ENCODE measurements at places on chromosomes 11 and 22.

- DNase-seq = no peak
Observed at GRCh38 chr11:96748639-96749370, 359.0 kb downstream of the JRKL start.

DNA sequence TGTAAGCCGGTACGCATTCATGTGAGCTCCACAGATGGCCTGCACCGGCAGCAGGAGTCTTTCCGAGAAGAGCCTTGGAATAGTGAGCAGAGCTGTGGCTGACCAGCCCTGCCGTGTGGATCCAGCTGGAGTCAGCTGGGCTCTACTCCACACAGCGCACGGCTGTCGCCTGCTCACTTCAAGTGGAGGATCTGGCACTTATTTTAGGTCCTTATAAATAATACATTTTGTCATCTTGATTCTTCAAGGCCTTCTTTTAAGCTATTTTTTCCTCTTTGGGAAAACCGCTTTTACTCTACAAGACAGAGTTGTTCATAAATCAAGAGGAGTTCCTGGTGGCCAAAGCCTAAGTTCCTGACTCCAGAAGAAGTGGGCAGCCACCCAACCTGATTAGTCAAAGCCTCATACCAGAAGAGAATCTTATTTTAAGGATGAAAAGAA lies 93.8 kb downstream of the KCNC1 start:
- DNase-seq = no peak

DNA sequence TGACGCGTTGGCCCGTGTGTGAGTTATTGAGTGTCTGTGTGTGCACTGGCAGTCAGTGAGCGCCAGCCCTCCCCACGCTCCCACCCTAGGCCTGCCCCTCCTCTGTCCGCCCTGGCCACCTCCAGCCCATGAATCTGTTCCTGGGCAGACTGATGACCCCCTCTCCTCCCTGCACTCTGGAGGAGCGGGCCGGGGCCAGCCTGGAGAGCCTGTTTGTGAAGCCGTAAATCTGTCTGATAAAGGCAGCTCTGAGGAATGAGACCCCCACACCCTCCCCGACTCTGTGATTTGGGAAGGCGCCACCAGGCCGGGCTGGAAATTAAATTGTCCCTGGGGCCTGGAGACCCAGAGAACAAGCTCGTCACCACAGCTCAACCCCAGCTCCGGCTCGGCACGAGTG lies 8.6 kb downstream of the TSSC4 start:
- DNase-seq = no peak

- no peak for DNase-seq
Observed at GRCh38 chr22:48249713-48250268, 1487.3 kb downstream of the TBC1D22A start.

- DNase-seq = no peak
Observed at GRCh38 chr22:33400061-33400840, 342.1 kb upstream of the SYN3 start.

GRCh38 chr22:19503869-19504268 lies 20.3 kb downstream of the CLDN5 start:
- no peak for DNase-seq

- no peak for DNase-seq
Observed at GRCh38 chr11:79506734-79507344, 66.0 kb upstream of the TENM4 start.

DNA sequence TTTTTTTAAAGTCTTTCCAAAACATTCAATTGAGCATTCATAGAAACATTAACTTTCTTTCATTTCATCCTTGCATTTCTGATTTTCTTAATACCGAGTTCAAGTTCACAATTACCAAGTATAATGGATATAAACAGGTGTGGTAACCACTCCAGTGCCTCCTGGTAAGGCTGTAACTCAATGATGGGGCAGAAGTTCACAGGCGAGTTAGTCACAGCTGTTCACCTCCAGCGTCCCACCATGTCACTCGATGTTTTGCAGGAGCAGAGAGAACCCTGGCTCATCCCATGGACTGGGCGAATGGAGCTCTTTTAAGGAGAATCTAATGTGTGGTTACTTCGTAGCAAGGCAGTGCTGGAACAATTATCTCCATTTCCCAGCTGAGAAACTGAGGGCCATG lies 94.4 kb upstream of the ALX4 start:
- DNase-seq = no peak

DNA sequence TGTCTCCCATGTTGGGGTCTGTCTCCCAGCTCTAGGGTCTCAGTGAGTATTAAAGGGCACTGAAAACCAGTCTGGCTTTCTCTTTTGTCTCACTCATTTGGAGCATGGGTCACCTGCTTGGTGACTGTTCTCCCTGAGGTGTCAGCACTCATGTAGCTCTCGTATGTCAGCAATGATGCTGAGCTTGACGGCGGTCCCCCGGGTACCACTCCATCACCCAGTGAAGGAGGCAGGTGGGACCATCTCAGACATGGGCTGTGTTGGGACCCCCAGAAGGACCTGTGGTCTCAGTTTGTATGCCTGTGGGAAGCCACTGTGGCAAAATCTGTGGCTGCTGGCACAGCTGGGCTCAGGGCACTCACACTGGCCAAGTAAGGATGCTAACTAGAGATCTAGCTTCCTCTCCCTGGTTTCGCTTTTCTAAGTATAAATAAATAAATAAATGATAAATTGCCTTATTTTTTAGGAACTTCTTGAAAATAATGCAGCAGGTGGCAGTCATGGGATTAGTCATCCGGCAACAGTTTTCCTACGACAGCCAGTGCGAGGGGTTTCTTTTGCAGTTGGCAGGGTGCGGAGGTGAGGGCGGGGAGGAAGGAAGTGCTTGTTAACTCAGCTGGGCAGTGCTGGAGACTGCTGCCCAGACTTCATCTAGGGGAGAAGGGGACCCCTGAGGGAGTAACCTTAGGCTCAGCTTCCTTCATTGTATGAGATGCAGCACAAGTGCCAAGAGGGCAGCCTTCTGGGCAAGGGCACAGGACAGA lies 48.8 kb downstream of the OSBP2 start:
- DNase-seq = no peak

GRCh38 chr22:20235389-20235991 lies 32.6 kb downstream of the RTN4R start:
- no peak for DNase-seq

- no peak for DNase-seq
Observed at GRCh38 chr11:133993921-133994320, 37.2 kb upstream of the IGSF9B start.

- no peak for DNase-seq
Observed at GRCh38 chr11:109027851-109028250, 363.0 kb downstream of the DDX10 start.

DNA sequence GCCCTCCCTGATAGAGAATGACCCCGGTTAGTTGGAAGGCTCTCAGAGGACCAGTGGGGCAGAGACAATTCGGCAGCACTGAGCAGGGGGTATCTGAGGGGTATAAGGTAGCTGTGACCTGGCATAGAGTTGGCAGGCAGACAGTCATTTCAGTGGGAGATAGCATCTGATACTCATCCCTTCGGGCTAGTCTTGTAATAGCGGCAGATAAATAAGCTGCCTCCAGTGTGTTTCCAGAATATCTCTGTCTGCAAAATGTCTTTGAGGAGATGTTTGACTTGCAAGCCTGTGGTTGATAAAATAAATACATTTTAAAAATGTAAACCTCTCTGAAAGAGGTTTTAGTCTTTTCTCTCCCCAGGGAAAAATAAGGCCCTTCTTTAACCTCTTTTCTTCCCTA lies 54.2 kb downstream of the TEAD1 start:
- no peak for DNase-seq

DNA sequence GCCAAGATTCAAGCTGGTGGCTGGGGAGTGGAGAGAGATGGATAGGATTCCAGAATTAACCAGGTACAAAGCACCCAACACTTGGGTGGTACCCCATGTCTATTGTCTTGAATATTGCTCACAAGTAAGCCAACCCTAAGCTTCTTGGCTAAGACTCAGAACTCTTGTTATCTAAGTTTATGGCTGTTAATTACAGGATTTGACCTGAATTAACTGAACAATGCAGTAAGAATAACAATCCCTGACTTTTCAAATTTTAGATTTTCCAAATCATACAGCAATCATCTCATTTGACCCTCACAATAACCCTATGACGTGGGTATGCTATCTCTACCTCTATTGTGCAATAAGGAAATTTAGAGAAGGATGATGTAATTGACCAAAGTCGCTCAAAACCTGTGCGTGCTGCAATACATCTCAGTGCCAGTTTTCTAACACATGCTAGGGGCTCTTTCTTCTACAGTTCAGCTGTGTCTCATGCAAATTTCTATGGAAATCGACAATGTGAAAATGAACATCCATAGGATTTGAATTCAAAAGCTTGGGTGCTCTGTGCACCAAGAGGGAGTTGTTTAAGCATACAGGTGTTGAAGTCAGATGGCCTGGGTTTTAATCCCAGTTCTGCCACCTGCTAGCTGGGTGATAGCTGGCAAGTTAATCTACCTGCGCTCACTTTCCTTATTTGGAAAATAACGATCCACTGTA lies 40.1 kb upstream of the APLNR start:
- DNase-seq = no peak

DNA sequence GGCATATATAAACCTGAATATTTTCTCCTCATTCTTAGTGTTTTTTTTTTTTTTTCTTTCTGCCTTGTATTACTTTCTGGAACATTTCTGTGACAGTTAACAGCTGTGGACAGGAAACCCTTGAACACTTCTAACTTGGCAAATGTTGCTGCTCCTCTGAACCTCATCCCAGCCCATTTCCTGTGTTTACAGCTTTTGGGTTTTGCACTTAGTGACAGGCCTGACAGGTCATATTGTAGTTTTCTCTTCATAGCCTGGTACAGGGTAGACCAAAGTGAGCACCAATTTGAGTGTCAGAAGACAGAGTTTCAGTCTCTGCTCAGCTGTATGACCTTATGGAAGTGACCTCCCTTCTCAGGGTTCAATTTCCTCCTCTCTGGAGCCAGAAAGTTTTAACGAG lies 91.6 kb downstream of the STIM1 start:
- DNase-seq = no peak

DNA sequence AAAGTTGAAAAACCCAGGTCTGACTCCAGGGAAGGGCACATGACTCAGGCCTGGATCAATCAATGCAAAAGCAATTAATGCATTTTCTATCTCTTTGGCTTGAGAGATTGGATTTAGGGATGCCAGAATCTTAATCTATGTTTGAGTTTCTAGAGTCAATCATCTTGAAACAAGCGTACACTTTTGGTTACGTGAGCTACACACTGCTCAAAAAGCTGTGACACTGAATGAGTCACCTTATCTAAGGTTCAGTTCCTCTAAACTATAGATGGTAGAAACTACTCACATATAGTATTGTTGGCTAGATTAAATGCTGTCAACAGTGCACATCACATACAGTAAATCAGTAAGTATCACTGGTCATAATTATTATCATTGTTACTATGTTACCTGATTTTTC lies 24.2 kb downstream of the MRE11 start:
- DNase-seq = no peak

DNA sequence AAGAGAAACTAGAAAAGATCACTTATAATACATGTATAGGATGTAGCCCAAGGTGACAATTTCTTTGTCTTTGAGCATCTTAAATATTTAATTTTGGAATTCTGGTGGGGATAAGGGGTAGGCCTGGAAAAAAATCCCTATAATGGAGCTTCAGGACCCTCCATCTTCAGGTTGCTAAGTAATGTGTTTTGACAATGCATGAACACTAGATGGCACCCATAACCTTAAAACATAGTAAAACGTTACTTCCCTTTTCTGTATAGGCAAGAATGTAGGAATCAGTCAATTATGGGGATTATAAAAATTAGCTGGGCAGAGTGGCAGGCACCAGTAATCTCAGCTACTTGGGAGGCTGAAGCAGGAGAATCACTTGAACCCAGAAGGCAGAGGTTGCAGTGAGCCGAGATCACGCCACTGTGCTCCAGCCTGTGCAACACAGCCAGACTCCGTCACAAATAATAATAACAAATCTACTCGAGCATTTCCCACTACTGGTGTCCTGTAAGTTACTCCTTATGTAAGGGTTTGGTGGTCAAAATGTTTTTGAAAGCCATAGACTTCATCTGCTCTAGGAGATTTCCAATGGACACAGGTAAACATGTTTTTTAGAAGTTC lies 541.9 kb upstream of the CCDC90B start:
- no peak for DNase-seq

- DNase-seq = no peak
Observed at GRCh38 chr11:111409915-111410314, 30.8 kb upstream of the POU2AF1 start.

DNA sequence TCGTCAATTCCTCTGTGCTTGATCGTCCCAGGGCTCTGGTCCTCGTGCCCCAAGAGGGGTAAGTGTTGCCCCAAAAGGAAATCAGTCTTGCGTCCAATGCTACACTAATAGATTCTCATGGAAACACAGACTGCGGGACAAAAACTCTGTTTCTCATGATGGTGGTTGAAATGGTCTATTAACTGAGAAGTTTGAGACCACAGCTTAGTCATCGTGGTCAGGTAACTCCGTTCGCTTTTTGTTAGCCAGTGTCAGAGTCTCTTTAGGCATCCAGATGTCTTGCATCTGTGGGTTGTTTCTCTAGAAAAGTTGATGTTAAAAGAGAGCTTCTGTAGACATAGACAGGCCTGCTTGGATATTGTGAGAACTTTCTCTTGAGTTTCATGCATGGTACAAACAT lies 104.6 kb upstream of the SORL1-AS1 start:
- DNase-seq = no peak

GRCh38 chr11:84947970-84948580 lies 679.1 kb downstream of the DLG2 start:
- DNase-seq = no peak

DNA sequence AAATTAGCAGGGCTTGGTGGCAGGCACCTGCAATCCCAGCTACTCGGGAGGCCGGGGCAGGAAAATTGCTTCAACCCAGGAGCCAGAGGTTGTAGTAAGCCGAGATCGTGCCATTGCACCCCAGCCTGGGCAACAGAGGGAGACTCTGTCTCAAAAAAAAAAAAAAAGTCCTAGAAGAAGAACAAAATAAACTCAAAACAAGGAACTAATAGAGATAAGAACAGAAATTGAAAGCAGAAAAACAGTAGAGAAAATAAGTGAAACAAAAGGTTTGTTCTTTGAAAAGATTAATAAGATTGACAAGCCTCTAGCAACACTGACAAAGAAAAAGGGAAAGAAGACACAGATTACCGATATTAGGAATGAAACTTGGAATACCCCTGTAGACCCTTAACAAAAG lies 45.1 kb upstream of the CBX7 start:
- no peak for DNase-seq
